NCI-H2107 (cell line): ENCODE measurements at places on chromosomes 3 and 15.

DNA sequence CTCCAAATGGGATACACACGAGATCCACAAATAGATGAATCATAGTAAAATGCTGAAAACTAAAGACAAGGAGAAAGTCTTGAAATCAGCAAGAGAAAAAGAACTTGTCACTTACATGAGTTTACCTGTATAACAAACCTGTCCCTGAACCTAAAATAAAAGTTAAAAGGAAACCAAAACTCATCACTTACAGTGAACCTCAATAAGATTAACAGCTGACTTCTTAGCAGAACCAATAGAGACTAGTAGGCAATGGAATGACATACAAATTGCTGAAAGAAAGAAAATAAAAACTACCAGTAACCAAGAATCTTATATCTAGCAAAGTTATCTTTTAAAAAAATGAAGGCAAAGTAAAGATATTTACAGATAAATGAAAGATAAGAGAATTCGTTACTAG is 27.4 kb downstream of the SEC22A start:
- DNase-seq = no peak

- no peak for DNase-seq
Measured at GRCh38 chr3:169998668-169999131, 32.1 kb downstream of the SEC62 start.

DNA sequence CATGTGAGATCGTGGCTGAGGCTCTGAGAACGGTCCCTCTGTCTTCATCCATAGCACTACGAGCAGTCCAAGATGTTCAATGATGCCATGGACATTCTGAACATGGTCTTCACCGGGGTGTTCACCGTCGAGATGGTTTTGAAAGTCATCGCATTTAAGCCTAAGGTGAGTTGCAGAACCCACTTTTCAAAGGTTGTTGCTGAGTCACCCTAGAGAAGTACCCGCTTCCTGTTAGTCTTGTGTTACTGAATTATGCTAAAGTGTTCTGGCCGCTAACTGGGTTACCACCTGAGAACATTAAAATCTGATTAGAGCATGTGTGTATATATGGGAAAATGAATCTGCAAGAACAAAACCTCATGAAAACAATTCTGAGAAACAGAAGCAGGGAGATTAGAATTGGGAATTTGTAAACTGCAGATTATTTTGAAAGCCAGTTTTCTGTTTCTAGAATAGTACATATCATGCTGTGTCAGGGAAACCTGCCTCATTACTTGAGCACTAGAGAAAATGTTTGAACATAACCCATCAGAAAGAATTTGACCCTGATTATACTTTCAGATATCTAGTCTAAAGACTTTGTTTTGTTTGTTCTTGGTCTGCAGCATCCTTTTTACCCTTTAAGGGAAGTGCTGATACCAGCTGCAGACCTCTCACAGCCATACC is 92.6 kb downstream of the CHDH start:
- DNase-seq = no peak

DNA sequence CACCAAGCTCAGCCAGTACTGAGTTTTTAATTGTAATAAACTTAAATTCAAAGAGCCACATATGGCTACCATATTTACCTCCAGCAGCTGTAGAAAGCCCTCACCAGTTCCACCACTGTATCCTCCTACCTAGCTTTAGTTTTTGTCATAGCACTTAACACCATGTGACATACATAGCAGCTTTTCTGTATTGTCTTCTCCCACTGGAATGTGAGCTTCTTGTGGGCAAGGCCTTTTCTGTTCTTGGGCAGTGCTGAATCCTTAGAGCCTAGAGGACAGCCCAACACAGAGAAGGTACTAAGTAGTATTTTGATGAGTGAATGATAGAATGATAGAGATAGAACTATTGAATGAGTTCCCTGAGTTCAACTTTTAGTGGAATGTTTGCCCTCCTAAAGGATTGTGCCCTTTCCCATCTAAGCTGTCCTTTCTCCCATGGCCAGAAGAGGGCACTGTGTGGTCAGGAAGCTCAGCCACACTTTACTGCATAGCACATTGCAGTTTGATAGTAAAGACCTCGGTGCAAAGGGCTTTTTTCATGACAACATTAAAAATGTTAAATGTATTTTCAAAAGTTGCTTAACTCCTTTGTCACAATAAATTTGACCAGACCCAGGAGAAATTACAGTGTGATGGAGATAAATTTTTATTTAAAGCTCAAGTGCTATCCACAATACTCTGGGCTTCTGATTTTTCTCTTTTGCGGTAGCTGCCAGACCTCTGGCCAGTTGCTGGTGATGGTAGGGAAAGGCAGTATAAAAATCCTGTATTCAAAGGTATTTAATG is 115.8 kb downstream of the GHSR start:
- peak; percentile 43 for DNase-seq

DNA sequence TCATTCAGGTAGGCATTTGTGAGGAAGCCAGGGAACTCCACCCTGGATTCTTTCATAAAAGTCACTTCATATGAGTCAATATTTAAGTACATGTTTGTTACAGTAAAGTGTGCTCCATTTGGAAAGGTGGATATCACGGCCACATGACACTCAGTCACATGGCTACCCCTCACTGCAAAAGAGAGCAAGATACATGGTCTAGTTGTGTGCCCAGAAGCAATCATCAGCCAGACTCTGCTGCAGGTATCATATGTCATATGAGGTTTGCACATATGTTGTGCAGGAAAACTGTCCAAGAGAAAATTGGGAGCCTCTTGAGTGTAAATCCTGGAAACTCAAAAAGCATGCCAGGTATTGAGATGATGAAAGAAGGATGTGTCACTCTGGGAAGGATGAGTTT is 55.0 kb upstream of the NMNAT3 start:
- DNase-seq = no peak

GRCh38 chr3:43062040-43062563 is 43.8 kb downstream of the POMGNT2 start:
- no peak for DNase-seq

DNA sequence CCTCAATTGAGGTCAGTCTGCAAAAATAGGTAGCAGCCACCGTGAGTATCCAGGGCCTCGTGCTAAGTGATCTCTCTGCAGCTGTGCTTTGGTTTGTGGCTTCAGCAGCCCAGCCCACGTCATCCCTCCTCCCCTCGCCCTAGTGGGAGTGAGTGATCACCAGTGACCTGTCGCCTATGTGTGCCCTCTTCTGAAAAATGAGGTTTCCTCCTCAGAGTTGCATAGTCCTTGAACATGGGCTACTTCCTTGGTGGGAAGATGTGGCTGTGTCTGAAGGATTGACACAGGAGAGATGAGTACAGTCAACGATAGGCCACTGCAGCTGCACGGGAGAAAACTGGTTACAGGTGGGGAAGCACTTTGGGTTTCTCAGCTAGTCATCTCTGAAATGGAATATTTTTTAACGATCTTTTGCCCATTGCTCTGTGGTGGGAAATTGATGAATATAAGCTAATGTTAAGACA is 144.8 kb upstream of the BHLHE40 start:
- no peak for DNase-seq

DNA sequence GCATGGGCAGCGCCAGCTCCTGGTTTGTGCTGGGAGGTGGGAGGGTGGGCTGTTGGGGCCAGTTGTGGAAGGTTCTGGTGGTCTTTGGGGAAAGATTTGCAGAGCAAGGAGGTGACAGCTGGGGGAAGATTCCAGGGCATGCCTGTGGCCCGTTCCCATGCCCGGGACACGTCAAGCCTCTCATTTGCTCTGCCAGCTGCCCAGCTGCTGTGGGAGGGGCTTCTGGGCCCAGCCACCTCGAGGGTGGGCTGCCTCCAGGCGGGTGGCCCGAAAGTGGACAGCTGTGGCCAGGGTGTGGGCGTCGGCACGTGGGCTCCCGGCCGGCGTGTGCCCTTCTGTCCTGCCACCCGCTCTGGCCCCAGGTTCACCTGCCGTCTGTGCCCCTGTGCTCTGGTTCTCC is 17.2 kb downstream of the PLXNA1 start:
- DNase-seq = no peak

DNA sequence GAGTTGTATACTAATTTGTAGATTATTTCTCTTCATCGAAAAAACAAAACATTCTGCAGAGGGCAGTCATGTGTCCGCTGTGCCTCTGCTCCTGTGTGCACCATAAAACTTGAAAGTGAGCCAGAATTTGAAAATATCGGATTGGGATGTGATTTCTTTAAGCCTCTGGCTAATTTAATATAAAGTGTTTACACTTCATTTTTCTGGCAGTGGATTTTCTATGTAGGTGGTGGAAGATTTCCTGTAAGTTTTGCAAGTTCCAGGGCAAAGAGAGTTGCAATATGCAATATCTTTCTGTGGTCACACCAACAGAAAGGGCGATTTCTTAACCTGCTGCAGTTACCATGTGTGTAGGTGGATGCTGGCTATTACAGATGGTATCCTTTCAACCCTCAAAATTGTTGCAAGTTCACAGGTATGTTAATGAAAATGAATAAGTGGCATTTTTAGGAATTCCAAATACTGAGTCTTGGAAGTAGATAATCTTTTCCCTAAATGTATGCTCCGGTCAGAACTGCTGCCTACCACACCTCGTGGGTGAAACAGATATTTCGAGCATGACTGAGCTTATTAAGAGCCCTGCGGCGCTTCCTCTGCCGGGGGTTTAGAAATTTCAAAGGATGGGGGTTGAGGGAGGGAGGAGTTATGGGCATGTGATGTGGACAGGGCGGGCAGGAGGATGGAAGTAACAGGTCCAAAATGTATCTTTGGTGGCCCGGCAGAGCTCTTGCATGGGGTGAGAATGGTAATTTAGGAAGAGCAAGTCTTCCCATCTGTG is 134.0 kb downstream of the PGPEP1L start:
- DNase-seq = no peak

DNA sequence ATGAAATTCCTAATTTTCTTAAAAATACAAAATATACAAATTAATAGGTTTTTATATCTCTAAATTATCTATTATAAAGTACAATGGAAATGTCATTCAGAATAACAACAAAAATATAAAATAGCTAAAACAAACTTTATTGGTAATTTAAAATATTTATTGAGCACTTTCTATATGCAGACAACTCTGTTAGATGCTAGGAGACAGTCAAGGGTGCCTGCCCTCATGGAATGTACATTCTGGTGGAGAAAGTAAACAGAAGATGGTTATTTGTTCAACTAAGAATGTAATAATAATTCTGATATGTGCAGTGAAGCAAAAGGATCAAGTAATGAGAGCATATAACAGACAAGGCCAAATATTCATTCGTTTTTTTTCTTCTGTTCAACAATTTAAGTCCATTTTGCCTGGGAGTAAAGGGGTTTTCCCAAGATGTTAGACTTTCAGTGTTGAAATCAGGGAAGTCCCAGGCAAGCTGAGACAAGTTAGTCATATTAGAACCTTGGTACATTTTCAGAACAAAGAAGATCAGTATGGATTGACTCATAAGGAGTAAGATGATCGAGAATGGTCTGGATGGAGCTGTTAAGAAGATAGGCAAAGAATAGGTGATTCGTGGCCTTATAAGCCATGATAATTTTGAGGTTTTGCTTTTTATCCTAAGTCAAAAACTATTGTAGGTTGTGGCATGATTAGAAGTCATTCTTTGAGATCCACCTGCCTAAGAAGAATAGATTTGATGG is 150.2 kb upstream of the MLF1 start:
- DNase-seq = no peak

DNA sequence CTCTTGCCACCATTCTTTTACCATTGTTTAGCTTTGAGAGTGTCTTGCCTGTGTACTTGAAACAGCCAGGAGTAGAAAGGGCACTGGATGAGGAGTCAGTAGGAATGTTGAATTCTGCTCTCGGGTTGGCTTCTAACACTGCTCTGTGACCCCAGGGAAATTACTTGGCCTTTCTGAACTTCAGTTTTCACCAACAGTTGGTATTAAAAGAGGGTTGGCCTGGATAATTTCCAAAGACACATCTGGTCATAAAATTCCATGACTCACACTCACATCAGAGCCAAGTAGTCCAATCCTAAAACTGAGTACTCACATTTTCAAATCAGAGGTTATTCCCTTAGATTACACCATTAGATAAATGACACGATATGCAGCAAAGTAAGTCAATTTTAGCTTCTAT is 141.6 kb downstream of the ECT2 start:
- no peak for DNase-seq

- no peak for DNase-seq
Measured at GRCh38 chr3:65338571-65338970, 650.8 kb upstream of the ADAMTS9 start.

GRCh38 chr15:64763021-64763420 is 12.4 kb downstream of the RBPMS2 start:
- no peak for DNase-seq

GRCh38 chr15:62173215-62173614 is 8.1 kb upstream of the C2CD4B start:
- DNase-seq = no peak

GRCh38 chr15:93030430-93031102 is 58.4 kb downstream of the RGMA start:
- DNase-seq = no peak

DNA sequence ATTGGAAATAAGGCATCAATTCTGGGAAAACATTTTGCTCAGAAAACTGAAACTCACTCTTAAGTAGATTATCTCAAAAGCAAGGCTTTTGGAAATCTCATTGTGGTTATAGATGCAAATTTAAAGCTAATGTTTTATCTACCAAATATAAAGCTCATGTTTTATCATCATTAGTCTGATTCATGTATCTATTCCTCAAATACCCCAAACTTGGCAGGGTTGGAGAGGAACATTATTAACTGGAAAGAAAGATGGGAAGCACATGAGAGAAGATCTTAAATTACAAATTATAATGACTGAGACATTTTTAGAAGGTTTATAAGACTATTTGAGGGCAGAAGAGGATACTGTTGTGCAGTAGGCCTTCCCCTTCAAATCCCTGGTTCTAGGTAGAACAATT is 137.3 kb upstream of the TGFBR2 start:
- no peak for DNase-seq

DNA sequence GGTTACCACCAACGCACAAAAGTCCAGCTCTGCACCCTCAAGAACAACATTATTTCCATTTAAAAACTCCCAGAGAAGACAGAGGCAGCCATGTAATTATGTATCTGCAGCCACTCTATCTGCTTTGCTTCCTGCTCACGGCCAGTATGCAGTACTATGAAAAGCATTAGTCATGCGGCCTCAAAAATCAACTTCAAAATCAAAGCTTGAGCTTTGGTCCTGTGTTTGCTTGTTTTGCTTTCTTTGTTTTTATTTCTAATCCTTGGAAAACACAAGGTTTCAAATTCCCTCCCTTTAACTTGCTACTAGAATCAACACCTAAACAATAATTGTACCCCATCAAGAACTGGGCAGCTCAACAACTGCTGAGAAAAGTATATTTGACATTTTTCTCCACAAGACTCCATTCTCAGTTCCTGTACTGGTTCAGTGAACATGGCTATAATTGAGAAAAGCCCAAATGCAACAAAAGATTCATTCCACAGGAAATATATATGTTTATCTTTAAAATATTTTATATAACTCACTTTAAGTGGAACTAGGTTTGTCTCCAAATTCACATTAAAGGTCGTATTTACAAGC is 37.6 kb downstream of the GBE1 start:
- peak; percentile 28 for DNase-seq

DNA sequence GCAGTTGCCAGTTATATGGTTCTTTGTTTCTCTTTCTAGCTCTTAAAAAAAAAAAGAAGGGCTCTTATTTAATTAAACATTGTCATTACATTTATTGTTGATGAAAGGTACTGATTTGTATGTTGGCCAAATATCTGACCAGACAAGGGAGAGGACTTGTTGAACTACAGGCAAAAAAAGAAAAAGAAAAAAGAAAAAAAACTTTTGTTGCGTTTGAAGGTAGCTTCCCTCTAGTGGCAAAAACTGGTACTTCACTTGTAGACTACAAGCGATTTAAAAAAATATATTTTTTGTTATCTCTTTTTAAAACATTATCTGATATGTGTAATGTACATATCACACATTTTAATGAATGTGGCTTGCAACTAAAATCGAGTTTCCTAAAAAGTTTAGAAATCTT is 280.6 kb downstream of the ROBO2 start:
- DNase-seq = no peak
